ENCODE measurements at places on chromosomes 13 and 19.

DNA sequence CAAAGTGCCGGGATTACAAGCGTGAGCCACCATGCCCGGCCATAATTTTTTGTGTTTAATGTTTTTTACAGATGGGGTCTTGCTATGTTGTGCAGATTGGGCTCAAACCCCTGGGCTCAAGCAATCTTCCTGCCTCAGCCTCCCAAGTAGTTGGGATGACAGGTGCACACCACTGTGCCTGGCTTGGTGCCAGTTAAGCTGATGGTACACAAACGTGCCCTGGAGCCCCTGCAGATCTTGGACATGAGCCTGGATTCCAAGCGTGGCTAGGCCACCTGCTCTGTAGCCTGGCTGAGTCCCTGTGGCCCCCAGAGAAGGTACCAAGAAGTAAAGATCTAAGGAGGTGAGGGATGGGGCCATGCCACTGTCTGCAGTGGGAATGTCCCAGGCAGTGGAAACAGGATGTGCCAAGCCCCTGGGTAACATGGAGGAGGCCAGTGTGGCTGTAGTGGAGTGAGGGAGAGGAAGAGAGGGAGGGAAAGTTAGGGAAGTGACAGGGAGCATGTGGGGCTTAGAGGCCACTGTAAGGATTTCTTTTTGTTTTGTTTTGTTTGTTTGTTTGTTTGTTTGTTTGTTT lies 7.0 kb downstream of the PRODH2 start:
- no peak for DNase-seq

DNA sequence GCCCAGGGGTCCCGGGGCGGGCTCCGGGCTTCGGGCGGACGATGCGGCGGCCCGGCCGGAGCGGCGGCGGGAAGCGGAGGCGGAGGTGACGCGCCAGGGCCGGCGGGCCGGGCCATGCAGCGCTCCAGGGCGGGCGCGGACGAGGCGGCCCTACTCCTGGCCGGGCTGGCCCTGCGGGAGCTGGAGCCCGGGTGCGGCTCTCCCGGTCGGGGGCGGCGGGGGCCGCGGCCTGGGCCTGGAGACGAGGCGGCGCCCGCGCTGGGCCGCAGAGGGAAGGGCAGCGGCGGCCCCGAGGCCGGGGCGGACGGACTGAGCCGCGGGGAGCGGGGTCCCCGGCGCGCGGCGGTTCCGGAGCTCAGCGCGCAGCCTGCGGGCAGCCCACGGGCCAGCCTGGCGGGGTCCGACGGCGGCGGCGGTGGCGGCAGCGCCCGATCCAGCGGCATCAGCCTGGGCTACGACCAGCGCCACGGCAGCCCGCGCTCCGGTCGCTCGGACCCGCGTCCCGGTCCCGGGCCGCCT lies 362 bp downstream of the WTIP start:
- DNase-seq = no peak

DNA sequence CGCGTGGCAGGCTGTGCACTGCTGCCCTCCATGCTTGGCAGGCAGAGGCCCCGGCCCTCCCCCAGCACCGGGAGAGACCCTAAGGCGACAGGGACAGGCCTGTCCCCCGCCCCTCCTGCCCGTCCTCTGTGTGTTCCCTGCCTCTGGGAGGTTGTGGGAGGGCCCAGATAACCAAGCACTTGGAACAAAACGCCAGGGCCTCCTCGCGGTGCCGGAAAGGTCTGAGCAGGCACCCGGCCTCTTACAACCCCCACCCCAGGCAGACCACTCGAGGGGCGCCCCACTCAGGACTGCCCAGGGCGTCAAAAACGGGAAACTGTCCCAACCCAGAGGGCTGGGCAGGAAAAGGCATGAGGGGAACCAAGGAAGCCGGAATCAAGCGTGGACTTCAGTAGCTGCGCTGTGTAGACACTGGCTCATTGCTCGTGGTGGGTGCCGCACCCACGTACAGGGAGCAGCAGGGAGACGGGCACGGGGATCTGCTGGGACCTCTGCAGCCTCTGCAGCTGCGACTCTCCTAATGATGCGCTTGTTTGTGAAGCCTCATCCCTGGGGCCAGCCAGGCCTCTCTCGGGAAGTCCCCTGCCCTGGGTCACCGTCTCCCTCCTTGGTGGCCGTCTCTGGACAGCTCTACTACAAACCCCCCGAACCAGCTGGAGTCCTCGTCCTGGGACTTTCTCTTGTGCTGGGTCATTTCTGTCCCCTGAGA lies 20.0 kb downstream of the GNA11 start:
- no peak for DNase-seq

- peak; percentile 92 for DNase-seq
Observed at GRCh38 chr19:29687244-29687896, 22.1 kb downstream of the PLEKHF1 start.
